Cardiac ventricle fibroblast (primary cell): ENCODE measurements at places on chromosomes 7 and 10. TPM values are rescaled to one million over a fixed set of nuclear protein-coding genes. Genes with fewer than 3 reads are reported as not detected.

RTKN2 gene
- not detected in 2 replicates for total RNA-seq

FAM180A gene
- 1.3 and 1.8 TPM in 2 replicates for total RNA-seq

PPP1R9A gene
- under 0.01 and 0.06 TPM in 2 replicates for total RNA-seq

CXCL12 gene
- total RNA-seq: 399 and 440 TPM in 2 replicates

C10orf120 gene
- not detected in 2 replicates for total RNA-seq
